HCT116 (cell line): ENCODE measurements at places on chromosomes 1 and 21.

GRCh38 chr21:35382696-35383095, 333.6 kb upstream of the RUNX1 start:
- no peak for DNase-seq

GRCh38 chr1:87399701-87400100, 71.0 kb downstream of the LMO4 start:
- DNase-seq: no peak

DNA sequence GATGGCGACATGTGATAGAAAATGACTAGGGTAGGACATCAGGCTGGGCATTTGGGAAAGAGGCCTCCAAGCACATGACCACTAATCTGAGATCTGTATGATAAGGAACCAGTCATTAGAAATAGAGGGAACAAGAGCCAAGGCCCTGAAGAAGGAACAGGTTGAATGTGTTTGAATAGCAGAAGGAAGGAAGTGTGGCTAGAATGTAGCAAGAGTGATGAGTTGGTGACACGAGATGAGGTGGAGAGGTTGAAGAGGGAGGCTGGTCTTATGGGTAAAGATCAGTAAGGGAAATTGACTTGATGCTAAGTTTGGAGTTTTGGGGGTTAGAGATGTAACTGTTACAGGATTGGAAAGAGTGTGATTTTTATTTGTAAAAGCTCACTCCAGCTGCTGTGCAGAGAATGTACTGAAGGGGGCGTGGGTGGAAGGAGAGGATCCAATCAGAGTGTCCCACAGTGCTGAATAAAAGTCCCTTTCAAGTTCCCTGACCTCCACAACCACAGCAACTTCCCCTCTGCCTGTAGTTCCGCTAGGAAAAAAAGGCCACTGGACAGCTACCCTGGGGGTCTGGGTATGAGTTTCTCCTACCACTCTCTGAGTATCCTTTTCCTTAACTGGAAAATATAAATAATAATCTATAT, 295.0 kb downstream of the OMA1 start:
- DNase-seq: peak; percentile 7

- DNase-seq: no peak
These were observed 153.6 kb downstream of the CNIH3 start for GRCh38 chr1:224769452-224770335.

GRCh38 chr1:39876144-39876543, 7.2 kb downstream of the TRIT1 start:
- DNase-seq: no peak

GRCh38 chr1:48937732-48938131, 161.0 kb upstream of the BEND5 start:
- DNase-seq: no peak

DNA sequence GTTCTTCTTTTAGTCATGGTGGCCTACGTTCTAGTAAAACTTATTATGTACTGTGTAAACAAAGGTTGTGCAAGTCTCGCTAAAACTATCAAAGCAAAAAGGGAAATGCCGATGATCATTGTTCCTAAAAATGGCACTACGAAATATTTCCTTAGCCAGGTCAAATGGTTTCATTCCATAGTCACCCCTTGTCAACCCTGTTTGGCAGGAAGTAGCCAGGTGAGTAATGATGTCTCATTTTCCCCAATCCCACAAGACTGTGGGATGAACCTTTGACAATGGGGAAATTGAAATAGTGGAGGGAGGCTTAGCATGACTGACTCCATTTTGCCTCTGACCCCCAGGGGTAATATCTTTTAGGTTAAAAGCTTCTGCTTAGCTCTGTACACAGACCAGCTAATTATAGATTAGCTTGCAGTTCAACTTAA, 5.6 kb upstream of the REN start:
- peak; percentile 81 for DNase-seq

GRCh38 chr1:24110642-24111261, 1.2 kb downstream of the MYOM3 start:
- DNase-seq: no peak

DNA sequence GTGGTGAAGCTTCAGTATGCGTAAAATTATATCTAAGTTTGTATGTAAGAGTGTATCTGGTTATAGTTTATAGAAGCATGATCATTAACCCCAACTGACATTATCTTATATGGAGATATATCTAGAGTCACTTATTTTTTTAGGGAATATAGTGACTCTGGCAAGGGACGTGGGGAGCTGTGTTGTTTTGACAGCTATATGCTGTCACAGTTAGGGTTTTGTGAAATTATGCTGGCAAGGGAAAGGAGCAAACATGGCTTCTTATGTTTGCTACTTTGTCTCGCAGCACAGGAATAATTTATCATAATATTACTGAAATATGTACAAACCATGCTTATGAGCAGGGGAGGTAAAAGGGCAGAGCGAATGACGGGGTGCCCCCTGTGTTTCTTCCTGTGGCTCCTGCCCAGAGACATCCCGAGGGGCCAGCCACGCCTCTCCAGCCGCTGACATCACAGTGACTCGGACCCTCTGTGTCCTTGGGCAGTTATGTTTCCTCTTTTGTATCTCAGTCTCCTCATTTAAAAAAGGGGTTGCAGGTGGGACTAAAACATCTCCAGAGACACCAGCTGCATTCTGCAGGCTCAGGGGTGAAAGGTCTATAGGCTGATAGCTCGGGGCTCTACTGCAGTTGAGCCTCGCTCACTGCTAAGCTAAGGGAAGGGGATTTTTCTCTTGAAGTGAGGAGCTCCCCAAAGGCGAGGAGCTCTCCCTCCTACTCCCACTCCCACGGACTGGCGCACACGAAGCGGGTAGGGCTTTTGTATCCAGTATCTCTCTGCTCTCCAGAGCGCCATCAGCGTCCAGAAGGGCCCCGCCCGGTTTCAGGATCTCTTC, 14.9 kb downstream of the A3GALT2 start:
- no peak for DNase-seq

GRCh38 chr1:30545365-30545764, 178.0 kb downstream of the MATN1 start:
- DNase-seq: no peak

- no peak for DNase-seq
These were observed 146.2 kb upstream of the NFIA start for GRCh38 chr1:60936163-60936562.

GRCh38 chr1:33388805-33389771, 41.8 kb downstream of the PHC2 start:
- DNase-seq: no peak

DNA sequence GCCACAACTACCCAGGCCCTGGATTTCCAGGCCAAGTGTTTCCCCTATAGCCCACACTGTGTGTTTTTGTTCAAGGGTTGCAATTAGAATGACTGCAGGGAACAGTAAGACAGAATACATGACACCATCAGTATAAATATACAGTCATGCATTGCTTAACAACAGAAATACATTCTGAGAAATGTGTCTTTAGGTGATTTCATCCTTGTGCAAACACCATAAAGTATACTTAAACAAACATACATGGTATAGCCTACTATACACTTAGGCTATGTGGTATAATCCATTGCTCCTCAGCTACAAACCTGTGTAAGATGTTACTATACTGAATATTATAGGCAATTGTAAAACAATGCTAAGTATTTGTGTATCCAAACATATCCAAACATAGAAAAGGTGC, 7.5 kb upstream of the SLC44A5 start:
- DNase-seq: no peak

GRCh38 chr1:225899044-225899925, 10.3 kb upstream of the LEFTY1 start:
- no peak for DNase-seq

DNA sequence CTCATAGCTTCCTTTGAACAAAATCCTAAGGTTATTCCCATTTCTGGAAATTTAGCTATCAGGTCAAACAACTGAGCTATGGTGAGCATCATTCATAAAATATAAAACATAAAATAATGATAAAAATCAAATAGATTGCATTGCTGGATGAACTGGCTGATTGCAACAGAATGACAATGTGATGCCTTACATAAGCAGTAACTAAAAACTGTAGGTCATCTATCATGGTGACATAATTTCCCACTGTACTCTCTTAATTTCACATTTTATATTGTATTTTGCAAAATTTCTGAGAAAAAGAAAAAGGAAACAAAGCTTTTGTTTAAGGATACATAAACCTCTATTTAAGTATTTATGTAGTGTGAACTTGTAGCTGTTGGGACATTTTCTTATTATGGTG, 4.6 kb downstream of the PTGER3 start:
- no peak for DNase-seq

GRCh38 chr1:175133673-175134435, 58.7 kb downstream of the KIAA0040 start:
- DNase-seq: no peak

GRCh38 chr21:43716376-43717165, 2.4 kb upstream of the PDXK start:
- DNase-seq: no peak

GRCh38 chr1:151583796-151584195, 28.1 kb upstream of the SNX27 start:
- DNase-seq: no peak

GRCh38 chr1:201176940-201177339, 13.7 kb upstream of the IGFN1 start:
- DNase-seq: no peak

- peak; percentile 93 for DNase-seq
These were observed 82.2 kb upstream of the ABCD3 start for GRCh38 chr1:94335950-94336349.

GRCh38 chr1:167093846-167094516, at the start of gene STYXL2:
Gene STYXL2 (plus strand): TSS chr1:167094075. CDS start chr1:167094850, 775 bp downstream.
- no peak for DNase-seq

- DNase-seq: no peak
These were observed 138.6 kb downstream of the NRIP1 start for GRCh38 chr21:14926186-14926585.

GRCh38 chr1:107883562-107883961, 81.4 kb downstream of the VAV3 start:
- DNase-seq: no peak

DNA sequence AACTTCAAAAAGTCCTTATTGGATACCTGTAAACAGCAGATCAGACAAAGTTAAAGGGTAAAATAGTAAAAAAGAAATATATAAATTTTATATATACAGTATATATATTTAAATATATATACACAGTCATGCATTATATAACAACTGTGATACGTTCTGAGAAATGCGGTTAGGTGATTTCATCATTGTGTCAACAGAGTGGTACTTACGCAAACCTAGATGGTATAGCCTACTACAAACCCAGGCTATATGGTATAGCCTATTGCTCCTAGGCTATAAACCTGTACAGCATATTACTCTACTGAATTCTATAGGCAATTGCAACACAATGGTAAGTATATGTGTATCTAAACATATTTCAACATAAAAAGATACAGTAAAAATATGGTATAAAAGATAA, 222.7 kb downstream of the NUF2 start:
- no peak for DNase-seq

DNA sequence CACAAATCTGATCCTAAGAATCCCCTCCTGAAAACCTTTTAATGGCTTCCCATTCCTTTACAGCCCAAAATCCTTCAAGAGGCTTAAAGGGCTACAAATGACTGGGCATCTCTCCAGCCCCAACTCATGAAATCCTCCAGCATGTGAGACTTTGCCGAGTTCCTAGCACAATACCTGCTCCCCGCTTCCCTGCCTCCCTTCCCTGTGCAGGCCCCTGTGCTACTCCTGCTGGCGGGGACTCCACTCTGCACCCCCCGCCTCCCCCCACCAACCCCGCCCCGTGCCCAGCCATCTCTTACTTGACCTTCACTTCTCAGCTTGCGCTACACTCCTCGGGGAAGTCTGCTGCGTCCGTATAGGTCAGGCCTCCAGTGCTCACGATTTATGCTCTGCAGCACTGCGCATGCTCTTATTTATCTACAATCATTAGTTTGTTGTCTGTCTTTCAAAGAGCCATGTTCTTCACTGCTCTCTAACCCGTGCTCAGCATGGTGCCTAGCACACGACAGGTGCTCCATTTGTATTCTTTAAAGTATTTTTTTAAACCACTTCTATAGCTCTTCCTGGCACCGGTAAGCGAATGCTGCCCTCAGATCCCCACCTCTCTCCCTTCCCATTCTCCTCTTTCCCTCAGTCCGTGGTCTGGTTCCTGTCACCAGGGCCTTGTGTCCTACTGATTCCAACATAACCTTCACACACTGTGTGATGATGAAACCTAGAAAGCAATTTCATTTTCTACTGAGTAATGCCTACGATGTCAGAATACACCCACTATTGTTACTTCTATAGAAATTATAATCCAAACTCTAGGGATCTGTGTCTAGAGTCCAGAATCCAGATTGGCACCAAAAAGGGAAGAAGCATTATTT, 37.5 kb upstream of the PLA2G2C start:
- no peak for DNase-seq

GRCh38 chr1:24915816-24916602, 14.1 kb downstream of the RUNX3 start:
- DNase-seq: no peak

DNA sequence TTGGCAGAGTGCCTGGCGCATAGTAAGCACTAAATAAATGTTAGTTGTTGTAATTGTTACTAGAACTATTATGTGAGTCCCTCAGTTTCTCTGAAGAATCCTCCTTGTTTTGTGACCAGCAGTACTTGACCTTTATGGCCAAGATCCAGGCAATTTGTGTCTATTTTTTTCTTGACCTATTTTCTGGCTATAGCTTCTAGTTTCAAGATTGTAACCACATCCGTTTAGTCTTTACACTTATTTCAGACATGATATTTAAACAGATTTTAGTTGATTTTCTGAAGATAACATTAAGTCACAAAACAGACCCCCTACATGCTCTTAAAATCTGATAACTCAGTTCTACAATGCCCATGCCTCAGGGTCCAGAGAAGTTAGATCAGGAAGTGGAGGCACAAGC, 50.3 kb downstream of the CDC7 start:
- no peak for DNase-seq
